ENCODE measurements at places on chromosomes 7 and 10.
A peak's percentile ranks its signal among the peaks of the same experiment; 100 is the strongest.

DNA sequence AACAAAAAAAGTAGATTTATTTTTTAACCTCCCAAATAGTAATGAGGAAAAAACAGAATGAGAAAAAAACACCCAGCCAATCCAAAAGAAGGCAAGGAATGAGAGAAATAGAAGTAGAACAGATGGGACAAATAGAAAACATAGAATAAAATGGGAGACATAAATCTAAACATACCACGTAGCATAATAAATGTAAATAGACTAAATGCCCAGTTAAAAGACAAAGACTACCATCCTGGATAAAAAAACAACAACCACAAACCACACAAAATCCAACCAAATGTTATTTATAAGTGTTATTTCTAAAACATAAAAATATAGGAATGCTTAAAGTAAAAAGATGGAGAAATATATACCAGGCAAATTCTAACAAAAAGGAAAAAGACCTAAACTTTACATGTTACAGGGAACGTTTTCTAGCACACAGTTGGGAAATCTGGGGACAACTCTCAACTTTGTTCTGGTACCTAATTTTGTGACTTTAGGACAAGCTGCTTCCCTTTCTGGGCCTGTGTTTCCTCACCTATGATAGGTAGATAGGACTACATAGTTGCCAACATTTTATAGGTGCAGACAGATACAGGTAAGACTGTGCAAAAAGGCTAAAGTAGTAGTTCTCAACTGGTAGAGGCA lies 98.4 kb downstream of the SPDYE5 start:
- no peak for DNase-seq

- DNase-seq, result no peak
Measured at GRCh38 chr10:77886795-77887355, 39.7 kb downstream of the DLG5 start.

GRCh38 chr10:94088926-94089381 lies 95.2 kb downstream of the PLCE1 start:
- DNase-seq, result no peak

- no peak for DNase-seq
Measured at GRCh38 chr10:18401416-18402195, 249.8 kb downstream of the NSUN6 start.

GRCh38 chr7:151460474-151460855 lies 20.5 kb upstream of the CRYGN start:
- no peak for DNase-seq

- no peak for DNase-seq
Measured at GRCh38 chr10:31023558-31023957, 8.1 kb downstream of the ZNF438 start.

- DNase-seq, result no peak
Measured at GRCh38 chr10:60722623-60723022, 55.7 kb upstream of the CDK1 start.

- no peak for DNase-seq
Measured at GRCh38 chr10:129770286-129770685, 193.8 kb downstream of the EBF3 start.

GRCh38 chr10:78806681-78807221 lies 262.0 kb upstream of the ZMIZ1 start:
- DNase-seq, result no peak

GRCh38 chr10:50579491-50580261 lies 44.1 kb downstream of the SGMS1 start:
- no peak for DNase-seq

DNA sequence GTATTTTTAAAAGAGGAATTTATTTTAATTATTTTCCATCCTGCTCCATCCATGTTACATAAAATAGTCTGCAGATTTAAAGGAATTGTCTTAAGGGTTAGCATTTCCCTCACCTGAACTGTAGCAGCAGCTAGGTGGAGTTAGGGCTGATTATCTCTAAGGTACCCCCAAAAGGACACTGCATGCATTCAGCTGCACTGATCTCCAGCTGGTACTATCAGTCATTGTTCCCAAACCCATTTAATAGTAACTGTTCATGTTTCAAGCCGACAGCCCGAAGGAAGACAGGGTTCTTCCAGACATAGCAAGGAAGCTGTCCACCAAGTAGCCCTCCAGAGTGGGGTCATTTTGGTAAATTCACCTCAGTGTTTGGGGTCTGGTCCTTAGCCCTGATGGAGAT lies 48.7 kb downstream of the FAM171A1 start:
- no peak for DNase-seq

DNA sequence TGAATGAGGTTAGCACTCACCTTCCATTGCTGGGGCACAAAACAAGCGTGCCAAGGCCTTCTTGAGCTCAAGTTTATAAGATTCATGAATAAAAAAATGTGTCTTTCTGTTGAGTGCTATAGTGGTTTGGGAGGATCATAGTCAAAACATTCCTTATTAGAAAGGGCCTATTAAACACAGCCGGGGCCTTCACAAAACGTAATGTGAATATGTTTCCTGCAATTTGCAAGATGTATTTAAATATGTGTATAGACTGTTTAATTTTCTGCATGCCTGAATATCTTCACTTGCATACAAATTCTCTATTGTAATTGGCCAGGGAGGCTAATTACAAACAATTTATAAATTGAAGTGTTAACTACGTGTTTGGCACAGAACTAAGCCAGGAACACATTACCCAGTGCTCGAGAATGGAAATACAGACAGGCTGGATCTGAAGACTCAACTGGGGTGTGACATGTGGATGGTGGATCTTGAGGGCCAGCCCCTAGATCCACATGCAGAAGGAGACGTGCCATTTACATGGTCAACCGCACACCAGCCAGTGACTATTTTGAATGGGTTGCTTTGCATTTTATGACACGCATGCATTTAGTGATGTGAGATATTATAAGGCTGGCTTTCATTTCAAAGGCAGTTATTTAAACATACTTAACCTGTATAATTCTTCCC lies 31.3 kb downstream of the LYZL2 start:
- no peak for DNase-seq

DNA sequence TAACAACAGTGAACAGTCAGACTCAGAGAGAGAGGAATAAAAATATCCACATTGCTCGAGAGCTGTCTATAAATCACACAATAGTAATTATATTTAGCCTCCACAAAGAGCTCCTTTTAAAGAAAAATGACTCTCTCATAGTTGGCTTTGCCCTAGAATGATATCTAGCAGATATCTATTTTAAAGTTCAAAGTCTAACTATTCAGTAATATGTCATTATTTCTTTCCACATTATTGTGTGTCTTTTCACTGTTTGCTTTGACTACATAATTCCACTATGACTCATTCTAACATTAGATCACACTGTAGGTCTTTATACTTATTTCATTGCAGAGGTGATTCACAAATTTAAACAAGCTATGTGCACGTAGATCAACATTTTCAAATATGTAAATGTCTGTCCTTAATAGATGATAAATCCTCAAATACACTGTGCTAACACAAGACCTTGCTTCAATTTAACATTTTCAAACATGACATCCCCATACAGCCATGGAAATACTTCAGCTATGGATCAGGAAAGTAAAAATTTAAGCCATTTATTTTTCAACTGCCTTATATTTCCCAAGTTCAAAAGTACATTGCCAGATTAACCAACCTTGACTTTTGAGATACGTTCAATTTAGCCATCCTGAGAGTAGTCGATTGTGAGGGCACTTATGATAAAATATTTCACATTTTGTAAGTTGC lies 99.9 kb upstream of the AKR1E2 start:
- no peak for DNase-seq

DNA sequence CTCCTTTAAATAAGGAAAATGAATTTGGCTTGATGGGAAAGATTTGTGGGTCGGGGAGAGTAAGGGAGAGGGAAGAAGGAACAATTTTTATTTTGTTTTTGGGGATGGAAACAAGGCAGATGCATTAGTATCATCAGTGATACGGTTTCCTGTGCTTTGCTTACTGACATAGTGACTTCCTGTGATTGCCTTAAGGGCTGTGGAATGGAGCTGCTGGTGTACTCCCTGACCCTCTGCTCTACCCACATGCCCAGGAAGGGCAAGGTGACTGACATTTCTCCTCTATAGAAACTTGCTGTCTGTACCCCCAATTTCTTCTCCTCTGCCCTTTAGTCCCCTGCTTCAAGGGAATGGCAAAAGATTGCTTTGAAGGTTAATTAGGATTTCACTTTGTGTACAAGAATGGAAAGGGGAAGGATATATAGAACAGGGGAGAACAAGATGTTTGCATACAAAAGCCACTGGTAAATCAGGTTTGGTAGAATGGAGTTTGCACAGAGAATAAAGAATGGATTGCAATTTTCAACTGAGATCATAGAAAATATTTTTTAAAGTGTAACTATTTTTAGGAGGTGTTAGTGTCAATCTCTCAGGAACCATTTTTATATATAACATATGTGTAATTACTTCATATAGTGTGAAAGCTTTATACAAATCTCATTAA lies 129.0 kb upstream of the AGR3 start:
- no peak for DNase-seq

DNA sequence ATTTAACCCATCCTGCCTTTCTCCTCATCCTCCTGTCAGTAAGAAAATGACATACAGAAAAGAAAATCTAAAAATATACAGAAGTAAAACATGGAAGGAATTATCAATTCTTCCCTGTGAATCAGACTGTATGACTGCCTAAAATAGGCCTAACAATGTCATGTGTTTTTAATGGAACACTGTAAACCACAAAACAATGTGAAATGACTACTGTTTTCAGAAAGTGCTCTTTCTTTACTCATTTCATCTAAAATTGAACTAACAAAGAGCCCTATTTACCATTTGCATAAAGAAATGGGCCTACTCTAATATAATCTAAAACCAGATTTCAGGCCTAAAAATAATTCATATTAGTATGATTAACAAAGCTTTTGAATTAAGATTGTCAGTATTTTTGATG lies 35.7 kb downstream of the SEMA3E start:
- no peak for DNase-seq

DNA sequence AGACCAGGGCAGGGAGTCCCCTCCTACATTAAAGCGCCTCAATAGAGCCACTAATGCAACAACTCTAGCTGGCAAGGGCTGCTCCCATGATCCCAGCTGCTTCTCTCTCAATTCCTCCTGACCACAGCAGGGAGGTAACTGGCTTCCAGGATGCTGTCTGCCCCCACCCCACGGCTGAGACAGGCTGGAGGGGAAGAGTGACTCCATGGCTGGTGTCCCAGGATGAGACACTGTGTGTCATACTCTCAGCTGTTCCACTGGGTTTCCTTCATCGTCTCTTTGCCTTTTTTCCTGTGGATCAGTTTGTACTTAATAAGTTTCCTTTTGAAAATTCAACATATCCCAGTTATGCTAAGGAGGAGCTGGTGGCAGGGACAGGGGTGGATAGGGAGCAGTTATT lies 27.7 kb upstream of the MYH16 start:
- DNase-seq, result no peak

DNA sequence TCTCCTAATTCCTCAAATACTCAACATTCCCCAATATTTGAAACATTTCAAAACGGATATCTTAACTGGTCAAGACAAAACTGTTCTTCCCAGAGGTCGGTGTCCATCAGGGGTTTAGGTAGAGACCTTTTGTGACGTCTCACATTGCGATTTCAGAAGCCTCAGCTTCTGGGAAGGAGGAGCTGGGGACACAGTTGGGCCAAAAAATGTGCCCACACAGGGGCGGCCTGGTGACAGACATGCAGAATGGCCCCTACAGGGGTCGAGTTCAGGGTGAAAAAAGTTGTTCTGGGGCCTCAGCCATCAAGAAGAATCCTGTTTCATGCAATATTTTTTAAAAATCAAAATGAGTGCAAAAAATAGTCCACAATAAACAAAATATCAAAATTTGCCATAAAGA lies 108.7 kb upstream of the PFKP start:
- no peak for DNase-seq

DNA sequence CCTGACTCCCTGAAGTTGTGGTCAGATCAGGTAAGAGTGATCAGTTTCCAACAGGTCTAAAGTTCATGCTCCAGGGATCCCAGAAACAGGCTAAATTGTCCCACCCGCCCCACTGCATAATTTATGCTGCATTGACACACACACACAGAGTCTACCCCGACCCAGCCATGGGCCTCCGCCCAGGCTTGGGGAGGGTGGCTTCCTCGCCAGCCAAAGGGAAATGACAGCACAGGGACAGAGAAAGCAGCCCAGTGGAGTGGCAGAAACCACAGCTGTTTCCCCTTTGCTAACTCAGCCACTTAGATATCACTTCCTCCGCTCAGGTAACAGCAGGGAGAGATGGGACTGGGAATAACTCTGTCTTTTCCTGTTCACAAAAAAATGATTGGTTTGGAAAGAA lies 9.4 kb downstream of the SH3PXD2A start:
- peak; percentile 17 for DNase-seq

DNA sequence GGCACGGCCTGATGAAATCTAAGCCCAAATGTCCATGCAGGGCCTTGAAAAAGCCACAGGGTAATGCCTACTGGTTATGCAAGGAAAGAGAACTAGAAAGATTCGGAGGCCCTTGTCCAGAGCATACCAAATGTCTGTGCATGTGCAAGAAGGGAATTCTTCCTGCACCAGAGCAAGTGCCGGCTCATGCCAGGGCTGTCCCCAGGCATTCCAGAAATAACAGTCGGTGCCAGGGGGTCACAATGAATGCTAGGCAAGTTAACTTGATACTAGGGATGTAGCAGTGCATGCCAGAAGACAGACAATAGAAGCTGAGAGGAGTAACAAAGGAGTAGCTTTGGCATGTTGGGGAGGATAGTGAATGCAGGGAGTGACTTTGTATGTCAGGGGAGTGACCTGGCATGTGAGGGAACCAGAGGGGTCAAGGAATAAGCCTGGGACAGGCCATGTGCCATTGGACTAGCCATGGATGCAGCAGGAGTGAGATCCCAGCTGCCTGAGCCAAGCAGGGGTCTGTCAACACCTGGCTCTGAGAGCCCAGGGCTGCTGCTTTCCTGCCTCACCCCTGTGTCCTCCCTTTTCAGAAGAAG lies 119.5 kb upstream of the UNC5B start:
- DNase-seq, result no peak

DNA sequence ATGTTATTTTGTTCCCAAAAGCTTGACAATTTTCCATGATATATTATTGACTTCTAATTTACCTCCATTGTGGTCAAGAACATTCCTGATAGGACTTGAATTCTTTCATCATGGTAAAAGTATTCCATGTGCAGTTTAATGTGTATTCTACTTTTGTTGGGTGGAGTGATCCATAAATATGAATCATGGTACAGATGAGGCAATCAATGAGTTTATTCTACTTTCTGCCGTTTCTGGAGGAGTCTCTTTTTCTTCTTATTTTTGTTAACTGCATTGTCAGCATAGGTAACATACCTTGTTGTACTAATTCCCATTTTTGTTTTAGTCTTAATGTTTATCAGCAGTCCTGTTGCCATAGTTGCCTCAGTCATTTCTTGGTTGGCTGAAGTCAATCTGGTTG lies 69.6 kb downstream of the SHOC2 start:
- no peak for DNase-seq

DNA sequence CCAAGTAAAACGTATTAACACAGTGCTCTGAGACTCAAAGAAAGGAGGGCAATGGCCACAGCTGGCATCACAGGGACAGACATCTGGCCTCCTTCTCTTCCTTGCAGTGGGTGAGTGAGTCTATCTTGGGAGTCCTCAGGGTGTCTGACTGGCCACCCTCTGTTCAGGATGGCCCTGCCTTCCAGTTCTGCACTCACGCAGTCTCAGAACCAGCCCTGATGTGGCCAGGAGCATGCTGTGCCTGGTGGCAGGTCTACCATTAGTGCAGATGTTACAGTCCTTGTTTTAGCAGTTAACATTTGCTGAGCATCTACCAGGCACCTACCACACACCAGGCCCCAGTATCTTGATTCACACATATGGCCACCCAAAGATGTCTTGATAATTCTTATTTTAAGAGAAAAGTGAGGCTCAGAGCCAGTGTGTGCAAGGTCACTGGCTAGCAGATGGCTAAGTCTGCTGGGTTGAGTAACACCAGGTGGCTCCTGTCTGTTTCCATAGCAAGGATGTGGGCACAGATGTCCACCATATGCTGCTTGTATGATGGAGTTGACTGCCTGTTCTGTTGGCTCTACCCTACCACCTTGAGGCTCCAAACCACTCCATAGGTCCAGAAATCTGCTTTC lies 23.2 kb upstream of the ARHGAP22 start:
- DNase-seq, result no peak
